Glutamatergic neuron (in vitro differentiated cells): ENCODE measurements at places on chromosomes 7 and 10. TPM values are rescaled to one million over a fixed set of nuclear protein-coding genes. Genes with fewer than 3 reads are reported as not detected.
A peak's percentile ranks its signal among the peaks of the same experiment; 100 is the strongest.

The CAPZA2 gene
- total RNA-seq: 142 TPM

- no peaks in the 10 kb centered on the region for H3K36me3 ChIP-seq
- peaks cover 3% of the 10 kb centered on the region for H3K27me3 ChIP-seq
- H3K4me3 ChIP-seq: no peak overlapping the region
- DNase-seq: no peak
Observed at GRCh38 chr7:22728401-22729029, 1.5 kb downstream of the IL6 start.

The TCF7L2 gene
- total RNA-seq: 5.0 TPM

The TUBAL3 gene
- not detected for total RNA-seq

- H3K27ac ChIP-seq: no peak overlapping the region
- peaks cover 7% of the 10 kb centered on the region for H3K4me1 ChIP-seq
- H3K36me3 ChIP-seq: peaks cover 7% of the 10 kb centered on the region
Observed at GRCh38 chr7:124635416-124635815, 130.2 kb downstream of the GPR37 start.

GRCh38 chr10:97072851-97073665 is 112.7 kb downstream of the SLIT1 start:
- DNase-seq: peak; percentile 94
- no peaks in the 10 kb centered on the region for H3K36me3 ChIP-seq
- peaks cover 46% of the 10 kb centered on the region for H3K4me1 ChIP-seq
- H3K27ac ChIP-seq: peak overlapping the region; percentile 26
- peaks cover 12% of the 10 kb centered on the region for H3K27me3 ChIP-seq
- H3K4me3 ChIP-seq: no peak overlapping the region

GRCh38 chr10:130713731-130714130 is 577.5 kb downstream of the GLRX3 start:
- H3K4me1 ChIP-seq: peaks cover 2% of the 10 kb centered on the region
- H3K27ac ChIP-seq: no peak overlapping the region
- no peaks in the 10 kb centered on the region for H3K36me3 ChIP-seq
- no peak overlapping the region for H3K4me3 ChIP-seq

- H3K36me3 ChIP-seq: no peaks in the 10 kb centered on the region
- peaks cover 3% of the 10 kb centered on the region for H3K4me1 ChIP-seq
- no peak overlapping the region for H3K27ac ChIP-seq
- no peak overlapping the region for H3K4me3 ChIP-seq
- DNase-seq: no peak
- peaks cover 2% of the 10 kb centered on the region for H3K27me3 ChIP-seq
Observed at GRCh38 chr7:66173856-66174255, 31.3 kb upstream of the TPST1 start.

GRCh38 chr10:43120929-43121314 is 17.3 kb upstream of the CSGALNACT2 start:
- peak overlapping the region; percentile 15 for H3K4me3 ChIP-seq
- peaks cover 16% of the 10 kb centered on the region for H3K27me3 ChIP-seq
- DNase-seq: no peak
- no peak overlapping the region for H3K27ac ChIP-seq

DNA sequence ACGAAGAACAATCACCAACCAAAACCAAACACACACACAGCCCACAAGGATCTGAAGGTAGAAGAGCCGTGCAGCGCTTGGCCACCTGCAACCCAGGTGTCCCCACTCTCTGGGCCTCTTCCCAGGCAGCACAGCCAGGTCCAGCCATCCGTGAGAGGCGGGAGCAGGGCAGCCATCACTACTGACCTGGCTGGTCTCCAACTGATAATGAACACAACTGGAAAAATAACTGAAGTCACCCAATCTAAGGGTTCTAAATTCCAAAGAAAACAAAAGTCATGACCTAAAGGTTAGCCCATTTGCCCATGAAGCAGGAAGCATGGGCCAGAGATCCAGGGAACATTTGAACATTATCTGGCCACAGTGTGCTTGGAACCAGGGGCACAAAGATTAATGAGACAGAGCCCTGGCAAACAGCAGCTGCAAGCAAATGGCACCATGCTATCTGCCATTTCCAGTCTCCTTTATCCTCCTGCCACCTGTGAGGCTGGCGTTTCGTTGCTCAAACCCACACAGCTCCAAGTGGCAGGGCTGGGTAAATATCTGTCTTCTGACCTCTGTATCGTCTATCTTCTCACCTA is 207.9 kb downstream of the TNS3 start:
- H3K27ac ChIP-seq: no peak overlapping the region
- H3K27me3 ChIP-seq: no peaks in the 10 kb centered on the region
- H3K4me1 ChIP-seq: no peaks in the 10 kb centered on the region
- DNase-seq: peak; percentile 3

GRCh38 chr10:110448682-110449418 is 48.9 kb upstream of the DUSP5 start:
- H3K36me3 ChIP-seq: peaks cover 4% of the 10 kb centered on the region
- no peak for DNase-seq
- H3K4me3 ChIP-seq: no peak overlapping the region
- no peaks in the 10 kb centered on the region for H3K4me1 ChIP-seq
- H3K27ac ChIP-seq: no peak overlapping the region

DNA sequence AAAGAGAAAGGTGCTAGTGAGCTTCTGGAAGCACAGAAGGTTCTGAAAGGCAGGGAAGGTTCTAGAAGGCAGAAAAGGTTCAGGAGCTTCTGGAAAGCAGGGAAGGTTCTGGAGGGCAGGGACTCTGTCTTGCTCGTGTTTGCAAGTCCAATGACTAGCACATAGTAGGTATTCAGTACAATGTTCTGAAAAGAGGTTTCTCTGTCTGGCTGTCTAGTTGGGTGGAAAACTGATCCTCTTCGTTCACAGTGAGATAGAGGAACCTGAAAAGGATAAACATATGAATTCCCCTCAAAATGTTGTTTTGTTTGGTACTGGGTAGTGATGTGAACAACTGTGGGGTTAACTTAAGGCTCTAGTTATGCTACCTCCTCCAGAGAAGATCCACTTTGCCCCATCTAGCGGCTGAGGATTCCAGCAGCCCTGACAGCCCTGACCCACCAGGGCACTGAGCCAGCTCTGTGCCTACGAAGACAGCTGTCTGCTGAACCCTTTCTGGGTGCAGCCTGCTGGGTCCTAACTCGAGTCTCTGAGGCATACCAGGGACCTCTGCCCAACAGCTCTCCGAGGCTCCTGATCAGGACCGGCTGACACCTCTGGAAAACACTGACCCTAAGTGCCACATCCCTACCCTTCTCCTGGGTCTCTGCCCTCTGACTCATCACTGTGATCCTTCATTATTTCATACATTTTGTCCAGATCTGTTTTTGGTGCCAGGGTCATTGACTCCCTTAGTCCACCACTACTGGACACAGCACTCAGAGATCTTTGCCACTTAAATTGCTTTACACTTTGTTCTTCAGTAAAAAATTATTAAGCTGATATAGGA is 15.4 kb downstream of the PTPRN2 start:
- H3K36me3 ChIP-seq: peaks cover 7% of the 10 kb centered on the region
- H3K27me3 ChIP-seq: peaks cover 10% of the 10 kb centered on the region
- no peak overlapping the region for H3K4me3 ChIP-seq
- no peak overlapping the region for H3K27ac ChIP-seq
- peaks cover 2% of the 10 kb centered on the region for H3K4me1 ChIP-seq

DNA sequence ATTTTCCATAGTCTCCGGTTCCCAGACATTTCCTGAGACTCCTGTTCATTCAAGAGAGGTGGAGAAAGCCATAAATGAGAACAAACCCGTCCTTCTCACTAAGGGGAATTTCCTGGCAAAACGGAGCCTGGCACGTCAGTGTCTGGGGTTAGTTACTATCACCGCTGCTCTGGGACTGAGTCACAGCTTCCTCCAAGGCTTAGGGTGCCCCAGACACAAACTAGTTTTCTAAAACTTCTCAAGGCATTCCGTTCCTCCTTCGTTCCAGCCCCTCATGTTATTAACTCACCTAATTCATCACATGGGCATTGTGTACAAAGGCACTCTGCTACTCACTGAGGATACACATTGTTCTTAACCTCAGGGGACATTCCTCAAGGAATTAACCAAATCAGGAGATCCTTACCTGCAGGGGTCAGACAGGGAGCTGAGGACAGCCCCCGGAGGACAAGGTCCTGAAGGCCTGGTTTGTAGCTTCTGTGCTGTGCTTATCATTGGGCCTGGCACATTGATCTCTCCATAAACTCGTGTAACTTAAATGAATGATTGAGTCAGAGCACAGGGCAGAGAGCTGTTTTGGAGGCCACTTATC is 103.0 kb upstream of the KLF6 start:
- H3K27me3 ChIP-seq: no peaks in the 10 kb centered on the region
- H3K27ac ChIP-seq: no peak overlapping the region
- peaks cover 9% of the 10 kb centered on the region for H3K4me1 ChIP-seq
- H3K36me3 ChIP-seq: no peaks in the 10 kb centered on the region
- no peak for DNase-seq

The LRRC4 gene
- 60.0 TPM for total RNA-seq

GRCh38 chr7:34734771-34735170 is 76.8 kb downstream of the NPSR1 start:
- H3K27me3 ChIP-seq: no peaks in the 10 kb centered on the region
- no peaks in the 10 kb centered on the region for H3K4me1 ChIP-seq
- H3K27ac ChIP-seq: no peak overlapping the region
- H3K36me3 ChIP-seq: no peaks in the 10 kb centered on the region

DNA sequence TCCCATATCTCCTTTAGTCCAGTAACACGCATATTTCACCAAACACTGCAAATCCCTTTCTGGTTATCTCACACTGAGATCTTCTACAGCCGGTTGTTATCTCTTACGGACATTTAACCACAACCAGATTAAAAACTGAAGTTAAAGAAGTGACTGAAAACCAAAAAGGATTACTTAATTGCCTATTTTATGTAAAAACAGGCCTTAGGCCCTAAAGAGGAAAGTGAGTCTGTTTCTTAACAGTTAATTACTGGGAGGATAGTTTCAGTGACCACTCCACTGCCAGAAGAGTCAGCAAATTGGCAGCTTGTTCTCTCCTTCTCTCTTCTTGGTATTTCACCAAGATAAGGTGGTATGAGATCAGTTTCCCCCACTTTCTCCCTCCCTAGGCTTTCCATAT is 161.9 kb upstream of the MEOX2 start:
- H3K4me3 ChIP-seq: no peak overlapping the region
- peaks cover 59% of the 10 kb centered on the region for H3K4me1 ChIP-seq
- H3K36me3 ChIP-seq: no peaks in the 10 kb centered on the region
- peaks cover 7% of the 10 kb centered on the region for H3K27me3 ChIP-seq
- no peak overlapping the region for H3K27ac ChIP-seq
- no peak for DNase-seq

The UNC5B gene
- 22.6 TPM for total RNA-seq

DNA sequence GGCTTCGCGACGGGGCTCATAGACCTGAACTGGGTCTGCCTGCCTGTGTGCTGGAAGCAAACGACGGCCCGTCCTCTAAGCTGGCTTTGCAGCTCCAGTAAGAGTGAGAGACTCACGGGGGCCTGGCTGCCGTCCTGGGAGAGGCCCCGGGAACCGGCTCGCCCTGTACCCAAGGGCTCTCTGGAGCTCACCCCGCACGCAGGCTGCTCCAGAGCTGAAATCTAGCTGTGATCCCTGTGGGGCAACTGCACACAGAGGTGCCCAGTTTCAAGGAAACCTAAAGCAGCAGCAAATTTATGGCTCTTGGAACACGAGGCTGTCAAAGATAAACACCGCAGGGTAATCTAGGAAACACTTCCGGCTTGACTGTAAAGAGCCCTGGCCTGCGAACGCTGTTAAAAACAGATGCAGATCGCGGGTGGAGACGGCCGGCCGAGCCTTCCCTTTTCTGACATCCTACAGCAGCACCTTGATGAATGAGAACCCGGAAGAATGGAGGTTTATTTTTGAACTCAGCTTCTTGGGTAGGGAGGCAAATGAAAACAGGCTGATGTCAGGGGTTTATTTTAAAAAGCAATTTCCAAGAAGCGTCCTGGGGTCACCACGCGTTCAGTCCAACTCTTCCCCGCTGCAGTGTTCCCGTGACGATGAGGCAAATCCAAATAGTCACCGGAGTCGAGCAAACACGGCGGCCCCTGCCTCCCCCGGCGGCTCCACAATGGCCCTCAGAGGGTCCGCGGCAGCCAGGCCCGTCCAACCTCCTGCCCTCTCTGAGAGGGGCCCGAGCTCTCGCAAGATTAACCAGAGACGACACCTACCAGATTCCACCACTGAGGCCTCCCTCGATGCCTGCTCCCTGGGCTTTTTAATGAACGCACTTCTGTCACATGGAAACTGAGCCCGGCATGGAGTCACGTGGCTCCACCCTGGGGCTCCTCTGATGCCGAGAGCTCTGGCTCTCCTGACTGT is 29.6 kb downstream of the AMZ1 start:
- DNase-seq: no peak
- no peak overlapping the region for H3K4me3 ChIP-seq
- H3K27ac ChIP-seq: peak overlapping the region; percentile 84
- H3K4me1 ChIP-seq: peaks cover 34% of the 10 kb centered on the region

The EGR2 gene
- 0.37 TPM for total RNA-seq

GRCh38 chr7:97317575-97317974 is 200.1 kb downstream of the SDHAF3 start:
- H3K4me3 ChIP-seq: no peak overlapping the region
- no peaks in the 10 kb centered on the region for H3K27me3 ChIP-seq
- peaks cover 3% of the 10 kb centered on the region for H3K36me3 ChIP-seq
- H3K4me1 ChIP-seq: no peaks in the 10 kb centered on the region

DNA sequence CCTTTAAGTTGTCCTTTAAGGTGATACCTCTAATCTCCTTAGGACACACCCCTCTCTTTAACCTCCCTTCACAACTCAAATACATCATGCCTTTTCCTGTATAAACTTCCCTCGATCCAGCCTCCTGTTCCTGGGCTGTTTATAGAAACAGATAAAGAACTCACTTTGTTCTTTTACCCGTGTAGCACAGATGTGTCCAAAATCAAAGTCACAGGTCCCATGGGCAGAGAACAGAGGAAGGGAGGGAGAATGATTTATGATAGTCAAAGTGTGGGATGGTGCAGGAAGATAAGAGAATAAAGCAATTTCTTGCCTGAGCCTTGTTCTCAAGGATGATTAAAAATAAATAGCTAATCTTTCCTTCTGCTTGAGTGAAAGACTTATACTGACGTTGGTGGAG is 50.3 kb upstream of the CABCOCO1 start:
- H3K4me1 ChIP-seq: peaks cover 11% of the 10 kb centered on the region
- no peak for DNase-seq
- H3K27ac ChIP-seq: no peak overlapping the region
- peaks cover 2% of the 10 kb centered on the region for H3K27me3 ChIP-seq
- no peaks in the 10 kb centered on the region for H3K36me3 ChIP-seq

DNA sequence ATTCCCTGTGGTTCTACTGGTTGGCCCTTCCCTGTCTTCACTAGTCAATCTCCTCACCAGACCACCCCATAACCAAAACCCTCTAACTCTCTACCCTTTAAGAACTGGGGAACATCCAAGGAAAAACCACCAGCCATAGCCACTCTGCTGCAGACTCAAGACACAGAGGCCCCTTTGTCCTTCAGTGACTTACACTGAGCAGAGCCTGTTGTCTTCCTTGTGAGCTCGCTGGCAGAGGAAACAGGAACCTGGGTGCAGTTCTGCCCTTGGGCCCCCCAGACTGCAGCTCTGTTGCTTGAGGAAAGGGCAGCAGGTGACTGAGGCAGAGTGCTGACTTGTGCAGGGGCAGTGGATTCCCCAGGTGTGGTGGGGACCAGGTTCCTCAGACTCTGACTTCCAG is 30.6 kb downstream of the ZC3HAV1 start:
- no peaks in the 10 kb centered on the region for H3K36me3 ChIP-seq
- peaks cover 2% of the 10 kb centered on the region for H3K4me1 ChIP-seq
- DNase-seq: no peak
- H3K4me3 ChIP-seq: no peak overlapping the region
- H3K27me3 ChIP-seq: peaks cover 4% of the 10 kb centered on the region

- H3K27ac ChIP-seq: no peak overlapping the region
- H3K27me3 ChIP-seq: peaks cover 4% of the 10 kb centered on the region
- no peak overlapping the region for H3K4me3 ChIP-seq
- peak; percentile 86 for DNase-seq
- H3K36me3 ChIP-seq: peaks cover 10% of the 10 kb centered on the region
Observed at GRCh38 chr10:133324198-133324792, 12.4 kb downstream of the CALY start.

GRCh38 chr10:52637592-52637991 is 135.0 kb downstream of the MBL2 start:
- H3K4me3 ChIP-seq: no peak overlapping the region
- no peak for DNase-seq
- H3K36me3 ChIP-seq: no peaks in the 10 kb centered on the region
- no peak overlapping the region for H3K27ac ChIP-seq
- H3K4me1 ChIP-seq: no peaks in the 10 kb centered on the region
